ENCODE measurements at places on chromosomes 4 and X.

GRCh38 chrX:108292053-108292452 lies 146.2 kb downstream of the COL4A6 start:
- DNase-seq: no peak

- no peak for DNase-seq
These were observed 755.9 kb downstream of the PCDH19 start for GRCh38 chrX:99654188-99654587.

GRCh38 chr4:99811850-99812249 lies 4.8 kb upstream of the DAPP1 start:
- peak; percentile 91 for DNase-seq

DNA sequence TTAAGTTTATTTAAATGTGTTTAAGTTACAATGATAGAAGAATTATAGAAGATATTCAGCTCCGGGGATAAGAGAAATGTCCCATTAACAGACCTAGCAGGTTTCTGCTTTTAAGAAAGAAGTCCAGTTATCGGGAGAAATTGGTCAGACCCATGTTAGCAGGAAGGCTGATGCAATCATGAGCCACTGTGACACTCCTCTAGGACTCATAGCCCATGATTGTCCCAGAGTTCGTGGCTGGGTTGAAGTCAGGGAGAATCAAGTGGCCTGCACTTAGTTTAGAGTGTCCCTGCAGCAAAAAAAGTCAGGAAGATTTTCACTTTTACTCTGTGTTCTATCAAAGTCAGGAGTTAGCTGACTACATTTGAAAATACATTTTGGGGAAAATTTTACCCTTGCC lies 72.0 kb downstream of the TMEM144 start:
- peak; percentile 1 for DNase-seq

- DNase-seq: no peak
These were observed 93.7 kb upstream of the ZNF827 start for GRCh38 chr4:146032234-146032860.

- no peak for DNase-seq
These were observed 137.6 kb upstream of the KLF3 start for GRCh38 chr4:38526412-38526811.

Data from suppressor macrophage treated with lipopolysaccharide for 1 hour (primary cell).